ENCODE measurements at places on chromosomes 7 and 10. TPM values are rescaled to one million over a fixed set of nuclear protein-coding genes. Genes with fewer than 3 reads are reported as not detected.

The AIMP2 gene
- 6.4 TPM for total RNA-seq

The CCAR1 gene
- 72.1 TPM for total RNA-seq

The ABCB4 gene
- total RNA-seq, result 7.2 TPM

The GNGT1 gene
- not detected for total RNA-seq

The ATRNL1 gene
- 0.21 TPM for total RNA-seq

The GPR26 gene
- under 0.01 TPM for total RNA-seq
